ENCODE measurements at places on chromosomes 6 and 20. TPM values are rescaled to one million over a fixed set of nuclear protein-coding genes. Genes with fewer than 3 reads are reported as not detected.

GRCh38 chr20:17773619-17774018 is 73.9 kb downstream of the BANF2 start:
- no peaks in the 10 kb centered on the region for H3K36me3 ChIP-seq
- no peak overlapping the region for H3K27ac ChIP-seq
- 0 out of 2 replicates have a peak, but pooled peaks cover 3% of the 10 kb centered on the region for H3K27me3 ChIP-seq
- no peak overlapping the region for H3K4me3 ChIP-seq
- no peaks in the 10 kb centered on the region for H3K4me1 ChIP-seq

GRCh38 chr20:41178495-41178894 is 41.2 kb downstream of the PLCG1 start:
- H3K36me3 ChIP-seq, result peaks cover 14% of the 10 kb centered on the region
- H3K4me3 ChIP-seq, result no peak overlapping the region
- H3K27me3 ChIP-seq, result no peaks in the 10 kb centered on the region

GRCh38 chr6:97147421-97147820 is 135.6 kb downstream of the MMS22L start:
- H3K36me3 ChIP-seq, result peaks cover 9% of the 10 kb centered on the region
- H3K4me3 ChIP-seq, result no peak overlapping the region
- H3K27me3 ChIP-seq, result no peaks in the 10 kb centered on the region
- H3K4me1 ChIP-seq, result no peaks in the 10 kb centered on the region
- H3K27ac ChIP-seq, result no peak overlapping the region

SLC17A2 gene
- not detected for total RNA-seq

DNA sequence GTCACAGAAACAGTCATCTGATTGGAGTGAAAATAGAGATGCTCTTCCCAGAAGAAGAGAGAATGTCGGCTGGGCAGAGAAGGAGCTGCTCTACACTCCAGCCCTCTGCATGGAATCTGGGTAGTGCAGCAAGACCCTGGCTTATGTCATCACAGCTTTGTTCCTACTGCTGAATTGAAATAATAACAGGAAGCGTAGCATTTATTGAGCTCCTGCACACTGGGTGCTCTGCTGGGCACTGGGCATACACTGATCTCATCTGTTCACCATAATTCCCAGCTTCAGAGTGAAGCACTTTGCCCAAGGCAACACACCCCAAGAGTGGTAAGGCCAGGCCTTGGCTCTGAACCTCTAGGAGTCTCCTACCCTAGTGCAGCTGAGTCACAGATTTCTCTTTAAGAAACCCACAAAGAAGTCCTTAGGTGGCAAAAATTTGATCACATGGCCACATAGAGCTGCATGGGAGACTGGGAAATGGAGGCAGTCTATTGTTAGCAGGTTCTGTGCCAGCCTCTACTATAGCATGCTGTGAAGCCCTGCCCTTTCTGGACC is 3.9 kb upstream of the SDCBP2 start:
- no peak overlapping the region for H3K27ac ChIP-seq
- no peak overlapping the region for H3K4me3 ChIP-seq
- H3K36me3 ChIP-seq, result 0 out of 2 replicates have a peak, but pooled peaks cover 3% of the 10 kb centered on the region
- peaks cover 23% of the 10 kb centered on the region for H3K4me1 ChIP-seq

- no peak overlapping the region for H3K27ac ChIP-seq
- no peak for DNase-seq
- no peak overlapping the region for H3K4me3 ChIP-seq
Observed at GRCh38 chr20:47276851-47277534, 79.5 kb downstream of the ZMYND8 start.

MLN gene
- total RNA-seq, result not detected

DNA sequence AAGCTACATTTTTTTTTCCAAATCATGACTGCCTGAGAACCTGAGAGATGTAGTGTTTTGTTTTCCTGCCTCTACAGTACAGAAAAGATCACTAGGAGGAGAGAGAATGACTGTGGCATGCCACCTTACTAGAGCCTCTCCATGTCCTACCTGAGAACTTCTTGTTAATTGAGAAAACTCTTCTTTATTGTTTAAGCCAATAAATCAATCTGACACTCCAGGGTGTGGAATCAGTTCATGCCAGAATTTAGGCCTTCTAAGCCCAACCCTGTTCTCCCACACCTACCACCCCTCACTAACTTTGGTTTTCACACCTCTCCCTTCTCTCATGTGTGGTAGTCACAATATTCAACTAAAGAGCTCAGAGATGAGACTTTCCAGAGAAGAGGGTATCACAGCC is 24.9 kb upstream of the BTN3A2 start:
- no peak for DNase-seq
- H3K27ac ChIP-seq, result no peak overlapping the region
- peaks cover 44% of the 10 kb centered on the region for H3K4me1 ChIP-seq

DNA sequence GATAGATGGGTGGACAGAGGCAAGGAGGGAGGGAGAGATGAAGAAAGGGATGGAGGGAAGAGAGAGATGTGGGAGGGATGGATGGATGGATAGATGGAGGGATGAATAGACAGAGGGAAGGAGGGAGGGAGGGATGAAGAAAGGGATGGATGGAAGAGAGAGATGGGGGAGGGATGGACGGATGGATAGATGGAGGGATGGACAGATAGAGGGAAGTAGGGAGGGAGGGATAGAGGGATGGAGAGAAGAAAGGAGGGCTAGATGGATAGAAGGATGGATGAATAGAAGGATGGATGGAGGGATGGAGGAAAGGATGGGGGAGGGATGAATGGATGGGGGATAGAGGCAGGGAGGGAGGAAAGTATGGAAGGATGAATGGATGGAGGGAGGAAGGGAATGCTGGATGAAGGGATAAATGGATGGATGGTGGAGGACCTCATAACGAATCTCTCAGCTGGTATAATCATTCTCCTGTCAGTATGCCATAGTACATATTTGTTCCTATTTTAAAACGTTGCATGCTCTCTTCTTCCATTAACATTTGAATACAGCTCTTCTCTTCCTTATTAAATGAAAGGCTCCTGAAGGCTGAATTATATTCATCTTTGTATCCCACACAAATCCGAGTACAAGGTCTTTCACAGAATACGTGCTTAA is 136.4 kb downstream of the HIVEP2 start:
- H3K4me1 ChIP-seq, result no peaks in the 10 kb centered on the region
- no peak overlapping the region for H3K27ac ChIP-seq
- H3K36me3 ChIP-seq, result no peaks in the 10 kb centered on the region
- no peaks in the 10 kb centered on the region for H3K27me3 ChIP-seq
- no peak overlapping the region for H3K4me3 ChIP-seq

CST7 gene
- total RNA-seq, result not detected

GRCh38 chr20:46101957-46102356 is 12.2 kb upstream of the NCOA5 start:
- no peaks in the 10 kb centered on the region for H3K27me3 ChIP-seq
- DNase-seq, result no peak
- no peak overlapping the region for H3K27ac ChIP-seq

CD24 gene
- 7.3 TPM for total RNA-seq

RBBP8NL gene
- 0.59 TPM for total RNA-seq

- no peaks in the 10 kb centered on the region for H3K36me3 ChIP-seq
- DNase-seq, result no peak
- no peaks in the 10 kb centered on the region for H3K27me3 ChIP-seq
- no peaks in the 10 kb centered on the region for H3K4me1 ChIP-seq
- H3K27ac ChIP-seq, result no peak overlapping the region
Observed at GRCh38 chr20:52736507-52736906, 235.7 kb upstream of the TSHZ2 start.

DNA sequence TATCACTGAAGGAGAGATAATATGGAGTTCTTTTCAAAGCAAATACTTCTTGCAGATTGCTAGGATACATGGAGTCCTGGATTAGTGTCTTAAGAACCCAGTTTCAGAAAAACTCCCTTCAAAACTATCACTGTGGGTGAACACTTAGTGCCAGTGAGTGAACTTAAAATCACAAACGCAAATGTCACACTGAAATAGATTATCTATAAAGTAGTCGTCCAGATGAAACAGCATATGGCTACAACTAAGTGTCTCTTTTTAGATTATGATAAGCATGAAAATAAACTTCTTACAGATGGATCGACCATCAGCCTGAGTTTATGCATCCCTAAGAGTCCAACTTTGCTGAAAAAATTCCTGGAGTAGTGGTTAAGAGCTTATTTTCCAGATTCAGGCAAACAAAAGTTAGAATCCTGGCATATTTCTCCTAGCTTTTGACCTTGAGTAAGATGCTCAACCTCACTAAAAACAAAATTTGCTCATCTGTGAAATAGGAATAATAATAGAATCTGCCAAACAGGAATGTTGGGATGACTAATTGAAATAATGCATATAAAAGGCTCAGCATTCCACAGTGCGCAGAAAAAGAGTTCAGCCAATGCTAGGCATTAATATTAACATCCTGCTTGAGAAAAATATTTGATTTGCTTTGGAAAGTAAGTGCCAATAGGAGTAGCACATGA is 70.4 kb downstream of the DOK5 start:
- no peaks in the 10 kb centered on the region for H3K27me3 ChIP-seq
- DNase-seq, result no peak
- H3K36me3 ChIP-seq, result no peaks in the 10 kb centered on the region
- H3K27ac ChIP-seq, result no peak overlapping the region
- H3K4me3 ChIP-seq, result no peak overlapping the region
- no peaks in the 10 kb centered on the region for H3K4me1 ChIP-seq

All from HCT116 (cell line).